ENCODE measurements at places on chromosomes 16 and 17. TPM values are rescaled to one million over a fixed set of nuclear protein-coding genes. Genes with fewer than 3 reads are reported as not detected.

The SULT1A4 gene
- not detected for total RNA-seq

The VASN gene
- 103 TPM for total RNA-seq

DNA sequence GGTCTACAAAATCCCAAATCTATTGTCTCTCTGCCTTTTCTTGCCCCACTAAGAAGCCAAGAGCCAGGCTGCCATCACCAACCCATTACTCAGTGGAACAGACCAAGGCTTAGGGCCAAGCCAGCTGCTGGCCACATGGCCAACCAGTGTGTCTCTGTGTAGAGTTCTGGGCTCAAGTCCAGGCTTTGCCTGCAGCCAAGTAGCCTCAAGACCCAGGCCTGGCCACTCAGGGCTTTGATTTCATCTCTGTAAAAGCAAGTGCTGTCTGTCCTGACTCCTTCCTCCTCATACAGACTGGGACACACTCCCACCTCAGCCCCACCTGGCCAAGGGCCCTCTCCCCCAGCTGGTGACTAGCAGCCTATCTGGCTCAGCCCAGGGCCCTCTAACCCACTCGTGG, 14.6 kb downstream of the SREBF1 start:
- peak; percentile 72 for DNase-seq

DNA sequence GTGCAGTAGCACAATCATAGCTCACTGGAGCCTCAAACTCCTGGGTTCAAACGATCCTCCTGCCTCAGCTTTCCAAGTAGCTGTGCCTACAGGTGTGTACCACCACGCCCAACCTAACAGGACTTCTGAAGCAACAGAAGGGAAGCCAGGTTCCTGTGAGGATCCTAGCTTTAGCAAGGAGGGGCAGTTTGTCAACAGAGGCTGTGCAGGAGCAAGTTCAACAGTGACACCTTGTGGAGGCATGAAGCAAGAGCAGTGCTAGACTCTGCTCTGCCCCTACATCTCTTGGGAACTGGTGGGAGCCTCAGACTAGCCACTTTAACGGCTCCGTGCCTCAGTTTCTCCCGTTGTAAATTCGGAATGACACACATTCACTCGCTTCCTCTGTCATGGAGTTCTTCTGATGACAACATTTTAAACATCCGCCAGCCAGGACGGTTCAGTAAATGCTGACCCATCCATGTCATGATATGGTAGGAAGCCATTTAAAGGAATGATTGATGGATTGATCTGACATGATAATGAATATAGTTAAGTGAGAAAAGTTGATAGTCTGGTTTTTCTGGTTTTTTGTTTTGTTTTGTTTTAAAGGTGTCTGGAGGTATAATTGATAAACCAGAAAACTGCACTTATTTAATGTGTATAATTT, 218.7 kb downstream of the MRTFB start:
- DNase-seq = no peak

GRCh38 chr16:64269756-64270155, 852.1 kb downstream of the CDH11 start:
- no peak for DNase-seq
